ENCODE measurements at places on chromosomes 1 and 21. TPM values are rescaled to one million over a fixed set of nuclear protein-coding genes. Genes with fewer than 3 reads are reported as not detected.

DNA sequence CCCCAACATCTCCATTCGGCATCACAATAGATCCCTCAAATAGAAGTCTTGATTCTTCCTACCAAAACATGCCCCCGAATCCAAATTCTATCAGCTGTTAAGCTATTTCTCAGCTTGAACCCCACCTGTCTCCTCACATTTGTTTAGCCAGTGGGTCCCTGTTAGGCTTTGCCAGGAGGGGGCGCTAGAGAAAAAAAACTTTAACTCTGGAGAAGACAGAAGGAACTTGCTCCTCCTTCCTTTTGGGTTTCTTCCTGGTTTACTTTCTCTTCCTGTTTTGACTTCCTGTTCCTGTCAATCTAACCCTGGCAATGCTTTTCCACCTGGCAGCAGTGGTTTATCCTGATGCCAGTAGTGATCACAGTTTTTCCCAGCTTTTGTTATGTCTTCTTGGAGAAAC, 95.6 kb upstream of the KCNK1 start:
- H3K27me3 ChIP-seq: no peaks in the 10 kb centered on the region
- H3K4me3 ChIP-seq: no peak overlapping the region
- H3K4me1 ChIP-seq: no peaks in the 10 kb centered on the region
- peak; percentile 59 for DNase-seq

TFB2M gene
- total RNA-seq: 15.0 TPM

GRCh38 chr1:206511362-206512057, 4.2 kb downstream of the RASSF5 start:
- DNase-seq: no peak
- H3K4me1 ChIP-seq: peaks cover 23% of the 10 kb centered on the region
- H3K4me3 ChIP-seq: no peak overlapping the region
- peaks cover 26% of the 10 kb centered on the region for H3K27me3 ChIP-seq
- no peak overlapping the region for H3K27ac ChIP-seq

AQP10 gene
- not detected for total RNA-seq

DNA sequence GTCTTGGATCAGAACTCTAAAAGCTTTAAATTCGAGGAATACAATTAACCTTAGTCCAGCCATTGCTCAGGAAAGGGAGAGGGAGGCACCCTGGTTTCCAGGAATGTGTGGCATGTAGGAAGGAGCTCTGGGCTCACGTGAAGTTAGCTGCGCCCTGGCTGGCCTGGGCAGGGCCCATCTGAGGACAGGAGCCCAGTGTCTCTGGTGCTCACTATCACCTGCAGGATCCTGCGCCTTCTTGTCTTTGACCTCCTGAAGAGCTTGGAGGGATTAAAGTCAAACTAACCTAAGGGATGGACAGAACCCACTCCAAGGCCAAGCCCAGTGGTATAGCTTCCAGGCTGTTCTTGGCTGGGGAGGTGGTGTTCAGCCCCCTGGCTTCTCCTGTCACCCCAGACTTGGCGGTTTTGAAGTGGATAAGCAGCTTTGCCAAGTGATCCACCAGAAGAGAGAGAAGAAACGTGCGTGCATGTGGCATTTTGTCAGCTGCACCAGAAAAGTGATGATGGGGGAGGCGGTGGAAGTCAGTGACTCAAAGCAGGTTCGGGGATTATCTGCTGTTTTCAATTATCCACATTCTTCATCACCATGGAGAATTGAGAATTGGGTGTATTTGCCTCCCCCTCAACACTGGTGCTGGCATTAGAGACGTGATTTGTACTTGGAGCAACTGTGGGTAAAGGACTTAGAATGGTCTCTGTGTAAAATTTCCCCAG, 11.9 kb upstream of the KCNN3 start:
- no peak overlapping the region for H3K4me3 ChIP-seq
- no peaks in the 10 kb centered on the region for H3K27me3 ChIP-seq
- H3K4me1 ChIP-seq: peaks cover 13% of the 10 kb centered on the region
- H3K27ac ChIP-seq: no peak overlapping the region

COL18A1 gene
- total RNA-seq: 7.5 TPM

- H3K36me3 ChIP-seq: no peaks in the 10 kb centered on the region
- H3K4me1 ChIP-seq: peaks cover 8% of the 10 kb centered on the region
- no peak overlapping the region for H3K27ac ChIP-seq
- no peak overlapping the region for H3K4me3 ChIP-seq
Measured at GRCh38 chr21:42145569-42146272, 73.2 kb upstream of the ABCG1 start.

SLC25A44 gene
- 52.3 TPM for total RNA-seq

GBP4 gene
- 60.6 TPM for total RNA-seq

- H3K27ac ChIP-seq: no peak overlapping the region
- no peaks in the 10 kb centered on the region for H3K4me1 ChIP-seq
- peaks cover 6% of the 10 kb centered on the region for H3K36me3 ChIP-seq
- DNase-seq: no peak
Measured at GRCh38 chr1:197130677-197131304, 15.7 kb downstream of the ASPM start.

DNA sequence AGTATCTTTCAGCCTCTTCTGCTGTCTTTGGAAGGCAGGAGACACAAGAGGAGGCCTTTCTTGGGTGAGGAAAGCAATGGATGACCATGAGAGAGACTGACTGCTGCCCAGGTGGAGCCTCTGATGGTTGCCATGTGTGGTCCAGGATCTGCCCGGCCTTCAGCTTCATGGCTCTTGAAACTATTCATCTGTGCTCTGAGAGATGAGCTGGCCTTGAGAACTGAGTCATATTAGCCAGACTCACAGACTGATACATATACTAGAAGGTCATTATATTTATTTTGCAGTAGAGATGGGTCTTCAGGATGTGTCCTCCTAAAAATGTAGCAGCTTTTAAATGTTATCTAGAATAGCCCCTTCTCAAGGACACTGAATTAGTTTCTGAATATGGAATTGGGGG, 33.7 kb downstream of the PTGFRN start:
- DNase-seq: peak; percentile 22
- H3K36me3 ChIP-seq: no peaks in the 10 kb centered on the region
- peak overlapping the region; percentile 7 for H3K4me3 ChIP-seq
- H3K4me1 ChIP-seq: peaks cover 35% of the 10 kb centered on the region
- no peak overlapping the region for H3K27ac ChIP-seq

All from activated T-cell treated with anti-CD3 and anti-CD28 coated beads, Interleukin-2, amount 50 U/mL, for 72 hours (primary cell).